ENCODE measurements at places on chromosomes 2 and 18. TPM values are rescaled to one million over a fixed set of nuclear protein-coding genes. Genes with fewer than 3 reads are reported as not detected.

The HAAO gene
- 13.6 TPM for total RNA-seq

The SPP2 gene
- total RNA-seq = not detected

The MYL1 gene
- total RNA-seq = not detected

The INHA gene
- total RNA-seq = 32.4 TPM

The TMEM37 gene
- 5.5 TPM for total RNA-seq

The LAMA1 gene
- total RNA-seq = 0.17 TPM

The MYO7B gene
- 0.13 TPM for total RNA-seq

The TMEFF2 gene
- not detected for total RNA-seq

The EMILIN1 gene
- total RNA-seq = 140 TPM

The SFTPB gene
- not detected for total RNA-seq

The WDR43 gene
- total RNA-seq = 13.8 TPM

The SERPINE2 gene
- total RNA-seq = 30.8 TPM

The CD207 gene
- total RNA-seq = not detected

The RNF152 gene
- total RNA-seq = 17.5 TPM

The GRP gene
- not detected for total RNA-seq

The RSAD2 gene
- 7.0 TPM for total RNA-seq

The KYNU gene
- total RNA-seq = 18.7 TPM
